ENCODE measurements at places on chromosomes 1 and 21. TPM values are rescaled to one million over a fixed set of nuclear protein-coding genes. Genes with fewer than 3 reads are reported as not detected.

The TRIM17 gene
- total RNA-seq, result 6.2 TPM

The VCAM1 gene
- total RNA-seq, result 0.41 TPM

The MROH9 gene
- not detected for total RNA-seq

The FAM3B gene
- total RNA-seq, result not detected

DNA sequence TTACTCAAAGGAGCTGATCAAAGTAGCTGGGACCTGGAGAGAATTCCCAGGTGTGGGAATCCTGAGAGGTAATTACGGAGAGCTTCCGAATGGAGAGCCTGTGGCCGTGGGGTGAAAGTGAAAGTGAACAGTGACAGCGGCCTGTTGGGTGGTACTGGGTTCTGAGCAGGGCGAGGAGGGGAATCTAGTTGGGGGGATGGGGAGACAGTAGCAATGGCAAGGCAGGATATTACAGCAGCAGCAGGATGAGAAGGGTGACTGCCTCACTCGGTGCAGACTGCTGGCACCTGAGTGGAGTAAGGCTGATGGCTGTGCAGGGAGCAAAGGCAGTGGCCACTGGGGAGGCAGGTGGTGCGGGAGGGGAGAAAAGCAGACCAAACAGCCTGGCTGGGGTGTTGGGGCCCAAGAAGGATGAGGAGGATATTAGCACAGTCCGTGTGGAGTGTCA is 70.3 kb upstream of the PRDX6 start:
- DNase-seq, result no peak

- no peak for DNase-seq
Measured at GRCh38 chr1:221670081-221670480, 71.8 kb downstream of the DUSP10 start.

GRCh38 chr1:182315167-182315556 is 76.4 kb downstream of the GLUL start:
- DNase-seq, result no peak

GRCh38 chr1:36086529-36087232 is 2.0 kb upstream of the ADPRS start:
- no peak for DNase-seq

GRCh38 chr1:223350361-223350908 is 13.5 kb downstream of the SUSD4 start:
- no peak for DNase-seq

DNA sequence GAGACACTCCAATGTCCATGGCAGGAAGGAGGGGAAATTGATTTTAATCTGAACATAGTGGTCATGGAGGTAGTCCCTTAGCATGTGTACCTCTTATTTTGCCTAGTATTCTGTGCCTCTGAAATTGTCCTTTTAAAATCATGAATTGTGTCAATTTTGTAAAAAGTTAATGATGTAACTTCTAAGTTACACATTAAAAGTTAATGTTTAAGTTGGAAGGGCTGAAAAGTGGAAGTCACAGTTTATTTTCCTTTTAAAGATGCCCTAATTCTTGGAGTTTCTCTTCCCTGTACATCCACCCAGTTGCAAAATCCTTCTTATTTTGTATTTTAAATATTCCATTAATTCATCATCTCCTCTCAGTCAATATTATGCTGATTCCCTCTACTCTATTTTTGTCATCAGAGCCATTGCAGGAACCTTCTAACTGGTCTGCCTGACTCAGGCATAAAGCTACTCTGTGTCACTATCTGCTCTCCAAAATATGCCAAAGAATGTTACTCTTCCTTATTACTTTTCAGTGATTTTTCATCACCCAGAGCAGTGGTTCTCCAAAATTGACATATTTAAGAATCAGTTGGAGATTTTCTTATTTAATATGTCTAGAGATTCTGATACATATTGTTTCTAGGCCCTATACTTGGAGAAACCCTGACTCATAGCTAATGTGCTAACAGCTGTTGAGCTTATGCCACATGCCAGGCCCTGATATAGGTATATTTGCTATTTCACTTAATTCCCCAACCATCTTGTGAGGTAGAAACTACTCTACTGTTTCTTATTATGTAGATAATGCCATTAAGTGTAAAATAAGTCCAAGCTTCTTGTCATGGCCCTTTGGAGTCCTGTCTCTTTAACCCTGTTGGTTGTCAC is 5.1 kb downstream of the HOOK1 start:
- DNase-seq, result no peak

DNA sequence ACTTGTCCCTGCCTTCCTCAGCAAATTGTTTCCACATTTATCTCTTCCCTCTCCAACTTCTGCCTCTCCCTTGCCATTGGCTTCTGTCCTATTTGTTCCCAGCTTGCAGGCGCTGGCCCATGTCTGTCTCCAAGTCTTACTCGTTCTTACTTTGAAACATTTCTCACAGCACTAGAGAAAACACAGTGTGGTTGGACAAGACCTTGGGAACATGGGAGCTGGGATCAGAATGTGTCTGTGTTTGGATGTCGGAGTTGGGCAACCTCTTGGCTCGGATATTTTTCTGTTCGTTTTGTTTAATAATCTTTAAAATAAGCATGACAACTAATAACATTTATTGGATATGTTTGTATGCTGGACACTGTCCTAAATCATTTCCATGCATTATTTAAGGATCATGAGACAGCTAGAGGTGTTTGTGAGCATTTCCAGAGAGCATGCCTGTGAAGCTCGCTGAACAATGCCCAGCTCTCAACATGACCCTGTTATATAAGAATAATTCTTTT is 5.9 kb upstream of the BRWD1 start:
- DNase-seq, result no peak
